ENCODE measurements at places on chromosomes 16 and 17. TPM values are rescaled to one million over a fixed set of nuclear protein-coding genes. Genes with fewer than 3 reads are reported as not detected.
A peak's percentile ranks its signal among the peaks of the same experiment; 100 is the strongest.

GRCh38 chr17:80963812-80964543, 27.7 kb upstream of the CHMP6 start:
- H3K36me3 ChIP-seq = no peaks in the 10 kb centered on the region
- no peak for DNase-seq
- H3K27me3 ChIP-seq = no peaks in the 10 kb centered on the region

Gene SPATA22
- not detected for total RNA-seq

Gene CLDN9
- total RNA-seq = not detected

DNA sequence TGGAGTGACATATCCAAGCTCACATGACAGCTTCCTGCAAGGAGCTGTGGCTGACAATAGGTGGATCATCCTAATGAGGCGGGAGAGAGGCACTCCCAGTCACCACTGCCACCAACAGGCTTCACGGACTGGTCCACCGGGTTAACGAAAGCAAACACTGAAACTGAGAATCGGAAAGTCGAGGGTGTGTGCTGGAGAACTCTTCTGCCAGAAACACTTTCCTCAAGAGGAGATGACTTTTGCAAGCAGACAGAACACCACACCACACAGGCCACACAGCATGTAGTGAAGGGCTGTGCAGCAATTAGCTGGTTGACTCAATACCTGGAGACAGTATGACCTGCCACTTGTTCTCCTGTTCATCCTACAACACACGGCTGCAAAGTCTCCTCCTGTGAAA, 53.0 kb upstream of the DNAJA2 start:
- H3K27ac ChIP-seq = no peak overlapping the region
- H3K36me3 ChIP-seq = no peaks in the 10 kb centered on the region
- H3K27me3 ChIP-seq = no peaks in the 10 kb centered on the region
- no peaks in the 10 kb centered on the region for H3K4me1 ChIP-seq
- H3K4me3 ChIP-seq = no peak overlapping the region

DNA sequence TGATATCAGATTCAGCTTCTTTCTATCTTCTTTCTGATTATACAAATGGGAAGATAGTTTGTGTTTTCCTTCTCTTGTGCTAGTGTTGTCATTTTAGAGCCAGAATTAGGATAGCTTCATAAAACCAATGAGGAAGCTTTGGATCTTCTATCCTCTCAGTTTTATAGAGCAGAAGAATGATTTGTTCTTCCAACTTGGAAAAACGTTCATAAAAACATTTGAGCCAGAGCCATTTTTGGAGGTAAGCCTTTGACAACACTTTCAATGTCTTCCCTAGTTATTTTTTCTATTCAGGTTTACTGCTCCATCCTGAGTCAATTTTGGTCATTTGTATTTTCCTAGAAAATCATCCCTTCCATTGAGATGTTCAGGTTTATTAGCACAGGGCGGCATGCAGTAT, 91.2 kb upstream of the MYOCD start:
- DNase-seq = no peak
- no peaks in the 10 kb centered on the region for H3K4me1 ChIP-seq
- H3K36me3 ChIP-seq = no peaks in the 10 kb centered on the region
- no peak overlapping the region for H3K4me3 ChIP-seq

DNA sequence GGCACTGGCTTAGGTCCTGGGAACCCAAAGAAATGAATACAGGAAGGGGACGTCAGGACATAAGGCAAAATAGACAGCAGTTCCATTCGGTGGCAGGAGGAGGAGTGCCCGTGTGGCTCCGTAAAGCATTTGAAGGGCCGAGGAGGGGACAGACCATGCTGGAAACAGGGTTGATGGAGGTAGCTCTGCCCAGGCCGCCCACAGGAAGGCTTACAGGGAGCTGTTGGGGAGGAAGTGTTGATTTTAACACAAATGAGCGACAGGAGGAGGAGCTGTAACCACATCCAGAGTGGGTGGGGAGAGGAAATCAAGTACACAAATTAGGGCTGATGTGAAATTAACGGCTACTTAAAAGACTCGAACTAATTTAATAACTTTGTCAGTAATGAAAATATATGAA, 54.6 kb downstream of the RBFOX3 start:
- no peak for DNase-seq
- no peak overlapping the region for H3K27ac ChIP-seq
- no peak overlapping the region for H3K4me3 ChIP-seq
- H3K4me1 ChIP-seq = no peaks in the 10 kb centered on the region
- H3K36me3 ChIP-seq = no peaks in the 10 kb centered on the region

DNA sequence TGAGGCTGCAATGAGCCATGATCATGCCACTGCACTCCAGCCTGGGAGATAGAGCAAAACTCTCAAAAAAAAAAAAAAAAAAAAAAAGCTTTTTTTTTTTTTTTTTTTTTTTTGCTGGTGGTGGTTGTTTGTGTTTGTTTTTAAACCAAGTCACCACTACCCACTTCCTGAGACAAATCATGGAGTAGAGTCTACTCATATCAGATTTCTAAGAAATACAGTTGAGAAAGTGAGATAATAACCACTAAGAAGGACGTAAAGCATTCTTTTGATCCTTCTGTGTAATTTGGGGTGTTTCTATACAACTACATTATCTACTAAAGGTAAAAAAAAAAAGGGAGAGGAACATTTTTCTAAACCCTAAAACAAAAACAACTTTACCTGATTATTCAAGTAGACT, 38.0 kb downstream of the AXIN2 start:
- no peaks in the 10 kb centered on the region for H3K27me3 ChIP-seq
- no peak overlapping the region for H3K27ac ChIP-seq
- peaks cover 9% of the 10 kb centered on the region for H3K4me1 ChIP-seq

GRCh38 chr17:2064980-2065785, 10.3 kb downstream of the HIC1 start:
- H3K27ac ChIP-seq = no peak overlapping the region
- H3K36me3 ChIP-seq = peaks cover 95% of the 10 kb centered on the region
- peaks cover 10% of the 10 kb centered on the region for H3K4me1 ChIP-seq
- peaks cover 13% of the 10 kb centered on the region for H3K27me3 ChIP-seq
- DNase-seq = peak; percentile 97

DNA sequence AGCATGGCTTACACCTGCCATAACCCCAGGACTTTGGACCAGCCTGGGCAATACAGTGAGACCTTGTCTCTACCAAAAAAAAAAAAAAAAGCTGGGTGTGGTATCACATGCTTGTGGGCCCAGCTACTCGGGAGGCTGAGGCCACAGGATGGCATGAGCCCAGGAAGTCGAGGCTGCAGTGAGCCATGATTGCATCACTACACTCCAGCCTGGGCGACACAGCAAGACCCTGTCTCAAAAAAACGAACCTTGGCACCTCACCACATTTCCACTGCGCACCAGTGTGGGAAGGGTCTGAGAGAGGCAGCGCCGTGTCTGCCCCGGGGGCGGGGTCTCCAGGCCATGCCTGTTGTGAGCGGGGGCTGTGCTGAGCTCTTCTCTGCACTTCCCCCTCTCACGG, 6.3 kb downstream of the ACSF3 start:
- no peaks in the 10 kb centered on the region for H3K27me3 ChIP-seq
- H3K36me3 ChIP-seq = peaks cover 41% of the 10 kb centered on the region
- peaks cover 13% of the 10 kb centered on the region for H3K4me1 ChIP-seq
- no peak for DNase-seq
- no peak overlapping the region for H3K27ac ChIP-seq
- no peak overlapping the region for H3K4me3 ChIP-seq

Gene CORO6
- total RNA-seq = 1.00 TPM

Gene ZFP1
- 13.3 TPM for total RNA-seq

- H3K27me3 ChIP-seq = no peaks in the 10 kb centered on the region
- H3K4me1 ChIP-seq = no peaks in the 10 kb centered on the region
- H3K4me3 ChIP-seq = no peak overlapping the region
- H3K27ac ChIP-seq = no peak overlapping the region
- DNase-seq = no peak
Measured at GRCh38 chr17:42855048-42855596, 4.1 kb downstream of the AOC3 start.

Gene FBXO39
- 0.29 TPM for total RNA-seq

DNA sequence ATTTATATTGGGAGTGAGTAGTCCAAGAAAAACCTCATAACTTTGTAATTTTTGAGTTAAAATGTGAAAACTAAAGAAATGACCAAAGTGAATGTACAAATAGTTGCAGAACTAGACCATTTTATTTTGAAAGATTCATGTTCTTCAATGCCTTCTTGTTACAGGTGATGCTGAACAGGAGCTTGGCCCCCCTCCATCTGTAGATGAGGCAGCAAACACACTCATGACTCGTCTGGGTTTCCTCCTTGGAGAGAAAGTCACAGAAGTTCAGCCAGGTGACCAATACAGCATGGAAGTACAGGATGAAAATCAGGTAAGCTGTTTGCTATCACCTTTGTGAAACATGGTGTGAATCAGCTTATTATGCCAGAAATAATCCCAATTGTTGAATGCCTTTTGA, 227.8 kb downstream of the TANC2 start:
- no peaks in the 10 kb centered on the region for H3K36me3 ChIP-seq
- no peaks in the 10 kb centered on the region for H3K27me3 ChIP-seq
- H3K27ac ChIP-seq = no peak overlapping the region
- no peak for DNase-seq
- H3K4me1 ChIP-seq = no peaks in the 10 kb centered on the region

DNA sequence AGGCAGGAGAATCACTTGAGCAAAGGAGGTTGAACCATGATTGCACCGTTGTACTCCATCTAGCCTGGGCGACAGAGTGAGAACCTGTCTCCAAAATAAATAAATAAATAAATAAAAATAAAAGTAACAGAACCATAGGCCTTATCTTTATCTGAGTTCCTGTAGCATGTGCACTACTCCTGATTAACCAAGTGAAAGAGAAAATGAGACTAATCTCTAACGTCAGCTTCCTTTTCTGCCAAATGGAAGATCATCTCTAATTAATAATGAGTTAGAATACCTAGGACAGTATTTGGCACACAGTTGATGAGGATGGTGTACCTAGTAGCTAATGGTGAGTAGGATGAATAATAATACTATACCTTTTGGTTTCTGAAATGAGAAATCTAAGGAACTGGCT, 520.4 kb downstream of the WWOX start:
- no peak for DNase-seq
- no peak overlapping the region for H3K27ac ChIP-seq
- H3K27me3 ChIP-seq = no peaks in the 10 kb centered on the region
- no peak overlapping the region for H3K4me3 ChIP-seq
- no peaks in the 10 kb centered on the region for H3K4me1 ChIP-seq

Gene ATP2C2
- total RNA-seq = 2.0 TPM

Gene DNAI2
- not detected for total RNA-seq

DNA sequence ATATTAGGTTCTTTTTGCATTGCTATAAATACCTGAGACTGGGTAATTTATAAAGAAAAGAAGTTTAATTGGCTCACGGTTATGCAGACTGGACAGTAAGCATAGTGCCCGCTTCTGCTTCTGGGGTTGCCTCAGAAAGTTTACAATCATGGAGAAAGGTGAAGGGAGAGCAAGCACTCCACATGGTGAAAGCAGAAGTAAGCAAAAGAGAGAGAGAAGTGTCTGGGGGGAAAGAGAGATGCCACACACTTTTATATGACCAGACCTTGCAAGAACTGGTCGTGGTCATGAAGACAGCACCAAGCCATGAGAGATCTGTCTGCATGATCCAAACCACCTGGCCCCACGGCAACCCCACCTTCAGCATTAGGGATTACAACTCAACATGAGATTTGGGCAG, 45.4 kb downstream of the KCNJ16 start:
- no peak overlapping the region for H3K4me3 ChIP-seq
- H3K4me1 ChIP-seq = no peaks in the 10 kb centered on the region
- H3K36me3 ChIP-seq = no peaks in the 10 kb centered on the region
- H3K27ac ChIP-seq = no peak overlapping the region
- DNase-seq = no peak

Gene TBC1D3E
- total RNA-seq = not detected

DNA sequence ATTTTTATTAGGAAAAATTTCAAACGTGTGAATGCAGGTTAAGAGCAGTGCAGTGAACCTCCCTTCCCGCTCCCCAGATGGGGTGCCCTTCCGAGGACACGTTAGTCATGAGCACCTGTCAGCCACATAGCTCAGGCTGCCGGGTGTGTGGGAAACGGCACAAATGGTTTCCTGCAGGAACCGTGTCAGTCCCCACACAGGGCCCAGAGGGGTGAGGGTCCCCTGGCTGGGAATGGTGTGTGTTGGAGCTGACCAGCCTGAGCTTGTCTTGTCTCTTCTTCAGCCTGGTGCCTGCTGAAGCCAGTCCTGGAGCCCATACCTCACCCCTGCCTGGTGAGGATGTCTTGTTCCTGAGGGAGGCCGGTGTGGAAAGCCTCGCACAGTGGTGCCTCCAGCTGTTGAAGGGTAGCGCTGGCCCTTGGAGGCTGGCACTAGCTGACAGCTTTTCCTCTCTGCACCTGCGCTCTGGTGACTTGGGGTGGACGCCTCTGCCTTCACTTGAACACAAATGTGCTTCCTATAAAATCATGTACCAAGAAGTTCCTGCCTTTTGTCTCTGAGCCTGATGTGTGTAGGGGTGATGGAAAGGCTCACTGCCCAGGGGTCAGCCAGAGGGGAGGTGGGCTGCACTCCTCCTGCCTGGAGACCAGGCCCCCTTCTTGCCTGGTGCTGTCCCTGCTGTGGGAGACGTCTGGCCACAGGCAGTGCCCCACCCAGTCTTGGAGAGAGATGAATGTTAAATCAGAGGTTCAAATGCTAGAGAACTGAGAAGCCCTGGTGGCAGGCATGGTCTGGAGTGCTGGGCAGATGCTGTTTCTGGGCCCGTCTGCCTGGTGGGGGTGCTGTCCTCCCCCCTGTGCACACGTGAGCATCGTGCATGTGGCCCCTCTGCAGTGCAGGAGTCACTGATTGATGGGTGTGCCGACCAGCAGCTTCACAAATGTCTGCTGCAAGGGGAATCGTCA, 102.6 kb upstream of the ZNF750 start:
- H3K27me3 ChIP-seq = no peaks in the 10 kb centered on the region
- no peak overlapping the region for H3K4me3 ChIP-seq
- no peak overlapping the region for H3K27ac ChIP-seq
- H3K36me3 ChIP-seq = peaks cover 54% of the 10 kb centered on the region
- no peaks in the 10 kb centered on the region for H3K4me1 ChIP-seq
- DNase-seq = no peak

DNA sequence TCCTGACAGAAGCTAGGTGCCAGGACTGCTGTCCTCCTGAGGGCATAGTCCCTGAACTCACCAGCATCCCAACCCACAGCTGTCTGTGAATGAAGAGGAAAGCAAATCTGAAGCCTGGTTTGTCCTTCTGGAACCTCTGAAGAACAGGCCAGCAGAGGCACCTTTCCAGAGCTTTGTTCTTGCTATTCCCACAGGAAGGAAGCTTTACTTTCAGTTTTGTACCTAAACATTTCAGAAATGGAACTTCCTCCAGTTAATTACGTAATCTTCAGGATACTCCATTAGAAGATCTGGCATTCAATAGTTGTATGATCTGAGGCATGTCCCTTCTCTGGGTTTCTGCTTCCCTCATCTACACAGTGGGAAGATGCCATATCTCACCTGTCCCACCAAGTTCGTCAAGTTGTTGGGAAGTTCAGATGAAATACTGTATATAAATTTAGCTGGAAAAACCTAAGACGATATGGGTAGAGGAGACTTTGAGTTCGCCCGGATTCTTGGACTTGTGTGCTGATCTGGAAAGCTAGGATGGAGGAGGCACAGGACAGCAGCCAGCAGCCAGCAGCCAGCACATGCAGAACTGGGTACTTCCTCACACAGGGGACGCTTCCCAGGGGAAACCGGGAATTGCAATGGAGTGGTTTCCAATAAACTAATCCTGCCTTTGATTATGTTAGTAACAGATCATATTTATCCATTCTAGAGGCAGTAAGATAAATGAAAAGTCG, 22.4 kb downstream of the NXPH3 start:
- H3K4me1 ChIP-seq = no peaks in the 10 kb centered on the region
- H3K4me3 ChIP-seq = no peak overlapping the region
- peaks cover 43% of the 10 kb centered on the region for H3K36me3 ChIP-seq
- no peak for DNase-seq

GRCh38 chr16:85157813-85158742, 45.8 kb upstream of the CIBAR2 start:
- H3K4me1 ChIP-seq = peaks cover 3% of the 10 kb centered on the region
- no peaks in the 10 kb centered on the region for H3K36me3 ChIP-seq
- DNase-seq = peak; percentile 93

Gene TBC1D3C
- 1.3 TPM for total RNA-seq

All from endodermal cell (in vitro differentiated cells).